ENCODE measurements at places on chromosomes 3 and 15. TPM values are rescaled to one million over a fixed set of nuclear protein-coding genes. Genes with fewer than 3 reads are reported as not detected.

The RETNLB gene
- not detected for total RNA-seq

The MKRN3 gene
- 9.3 TPM for total RNA-seq

The ABI3BP gene
- total RNA-seq, result 21.9 TPM

The AEN gene
- 15.7 TPM for total RNA-seq

The ACSBG1 gene
- not detected for total RNA-seq

The AGBL1 gene
- not detected for total RNA-seq

The CNTN6 gene
- not detected for total RNA-seq

The IL17RE gene
- total RNA-seq, result 0.05 TPM

The SLC22A14 gene
- total RNA-seq, result not detected

The ADAMTS9 gene
- total RNA-seq, result 0.15 TPM

DNA sequence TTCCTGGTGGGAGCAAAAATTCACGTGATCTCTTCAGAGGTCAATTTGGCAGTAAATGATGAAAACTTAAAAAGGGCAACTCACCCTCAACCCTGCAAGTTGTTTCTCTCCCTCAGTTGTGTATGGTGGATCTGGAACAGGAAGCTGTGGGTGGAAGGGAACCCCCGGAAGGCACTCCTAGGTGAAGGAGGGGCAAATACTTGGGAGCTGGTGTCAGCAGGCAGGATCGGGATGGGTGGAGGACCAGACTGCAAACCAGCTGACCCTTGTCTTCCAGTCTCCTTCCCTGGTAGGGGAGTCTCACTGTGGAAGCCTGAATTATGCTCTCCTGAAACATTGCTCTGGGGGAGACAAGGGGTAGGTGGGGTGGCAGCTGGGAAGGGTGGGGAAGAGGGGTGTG is 33.5 kb downstream of the PRR23E start:
- peak; percentile 64 for DNase-seq

DNA sequence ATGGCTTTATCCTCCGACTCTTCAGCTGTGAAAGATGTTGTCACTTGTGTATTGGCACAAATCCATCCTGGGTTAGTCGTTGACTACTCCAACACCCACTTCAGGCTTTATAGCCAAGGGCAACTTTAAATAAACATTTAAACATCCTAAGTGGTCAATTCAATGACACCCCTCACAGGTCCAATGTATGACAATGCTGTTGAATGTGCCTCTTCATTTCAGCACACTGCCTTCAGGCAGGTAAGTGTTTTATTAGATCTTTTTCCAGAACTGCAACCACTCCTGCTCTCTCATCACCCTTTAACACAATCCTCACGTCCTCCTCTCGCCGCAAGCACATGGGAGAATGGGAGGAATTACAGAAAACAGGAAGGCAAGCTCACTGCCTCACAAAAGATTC is 30.3 kb downstream of the IL12A start:
- no peak for DNase-seq

- no peak for DNase-seq
Measured at GRCh38 chr15:60880949-60881348, 348.2 kb downstream of the RORA start.

DNA sequence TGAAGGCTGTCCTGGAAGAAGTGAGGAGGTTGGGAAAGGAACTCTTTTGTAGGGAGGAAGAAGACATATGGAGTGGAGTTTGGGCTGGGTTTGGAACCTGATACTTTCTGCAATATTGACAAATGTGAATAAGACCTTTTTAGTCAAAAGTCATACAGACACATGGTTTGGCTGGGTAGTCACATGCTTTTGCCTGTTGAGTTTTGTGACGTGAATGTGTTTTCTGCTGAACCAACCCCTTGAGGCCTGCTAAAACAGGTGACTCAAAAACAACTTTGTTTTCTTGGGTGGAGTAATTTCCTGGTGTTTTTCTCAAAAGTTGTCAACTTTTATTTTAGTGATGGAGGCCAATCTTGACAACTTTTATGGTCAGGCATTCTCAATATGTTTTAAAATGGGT is 39.4 kb upstream of the CCR4 start:
- no peak for DNase-seq

- DNase-seq, result peak; percentile 81
Measured at GRCh38 chr15:57570994-57571393, 20.7 kb upstream of the MYZAP start.

- no peak for DNase-seq
Measured at GRCh38 chr3:124383846-124384466, 346.3 kb upstream of the UMPS start.

DNA sequence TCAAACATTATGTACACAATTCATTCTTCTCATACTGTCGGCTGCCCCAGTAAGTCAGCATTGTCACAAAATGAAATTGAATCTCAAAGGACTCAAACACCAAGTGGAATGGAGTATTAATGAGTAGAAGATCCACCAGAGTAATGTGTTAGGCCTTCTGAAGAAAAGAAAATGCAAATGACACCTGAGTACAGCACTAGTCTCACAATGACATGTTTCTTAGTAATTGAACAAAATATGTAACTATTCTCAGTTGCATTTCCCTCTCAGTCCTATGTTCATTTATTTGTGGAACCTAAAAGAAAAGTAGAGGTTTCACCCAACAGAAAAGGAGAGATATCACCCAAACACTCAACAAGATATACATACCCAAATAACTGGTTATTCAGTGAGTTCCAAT is 283.9 kb upstream of the THBS1 start:
- DNase-seq, result no peak

- DNase-seq, result no peak
Measured at GRCh38 chr3:127066635-127067034, 83.7 kb downstream of the PLXNA1 start.

DNA sequence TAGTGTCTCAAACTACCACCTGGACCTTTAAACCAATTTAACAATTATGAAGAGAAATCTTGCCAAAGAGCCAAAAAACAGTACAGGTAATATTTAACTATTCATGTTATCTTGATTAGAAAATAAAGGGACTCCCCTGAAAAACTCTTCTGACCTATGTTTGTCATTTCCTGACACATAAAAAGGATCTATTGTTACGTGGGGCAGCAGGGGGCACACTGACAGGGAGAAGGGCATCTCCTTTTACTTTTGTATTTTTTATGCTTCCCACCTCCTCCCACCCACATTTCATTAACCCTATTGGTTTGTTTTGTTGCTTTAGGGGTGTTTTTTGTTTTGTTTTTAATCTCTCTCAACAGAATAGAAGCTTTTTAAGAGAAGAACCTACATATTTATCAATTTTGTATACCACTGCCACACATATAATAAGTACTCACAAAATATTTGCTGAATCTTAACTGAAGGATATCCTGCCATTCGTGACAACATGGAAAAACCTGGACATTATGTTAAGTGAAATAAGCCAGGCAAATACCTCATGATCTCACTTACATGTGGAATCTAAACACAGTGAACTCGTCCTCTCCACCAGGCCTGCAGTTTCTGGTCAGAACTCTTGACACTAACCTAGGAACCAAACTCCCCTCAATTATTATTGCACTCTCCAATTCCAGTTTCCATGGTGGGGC is 17.7 kb downstream of the STAG1 start:
- no peak for DNase-seq

DNA sequence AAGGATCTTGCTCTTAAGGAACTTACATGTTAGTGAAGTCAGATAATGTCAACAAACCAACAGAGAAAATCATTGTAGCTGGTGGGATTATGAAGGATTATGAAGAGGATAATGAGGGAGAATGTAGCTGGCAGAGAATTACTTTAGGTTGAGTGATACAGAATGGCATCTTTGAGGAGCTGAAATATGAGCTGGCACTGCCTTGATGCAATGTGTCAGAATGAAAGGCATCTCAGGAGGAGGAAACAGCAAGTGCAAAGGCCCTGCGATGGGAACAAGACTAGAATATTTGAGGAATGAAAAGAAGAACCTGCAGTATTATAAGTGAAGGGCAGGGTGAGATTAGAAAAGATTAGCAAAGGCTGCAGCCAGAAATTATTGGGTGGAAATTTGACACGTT is 237.2 kb upstream of the ADAMTS9 start:
- no peak for DNase-seq

DNA sequence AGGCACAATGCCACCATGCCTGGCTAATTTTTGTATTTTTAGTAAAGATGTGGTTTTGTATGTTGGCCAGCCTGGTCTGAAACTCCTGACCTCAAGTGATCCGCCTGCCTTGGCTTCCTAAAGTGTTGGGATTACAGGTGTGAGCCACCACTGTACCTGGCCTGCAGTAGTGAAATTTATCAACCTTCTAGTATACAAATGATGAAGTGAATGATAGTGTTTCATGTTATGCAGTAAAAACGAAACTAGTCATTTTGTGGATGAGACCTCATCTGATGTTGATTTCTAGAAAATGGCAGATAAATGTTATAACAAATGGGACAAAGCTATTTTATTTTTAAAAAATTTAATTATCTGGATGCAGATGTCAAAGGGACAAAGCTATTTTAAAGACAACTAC is 32.9 kb downstream of the NXPE3 start:
- DNase-seq, result no peak

GRCh38 chr3:33447958-33448357 is 7.8 kb upstream of the UBP1 start:
- no peak for DNase-seq

DNA sequence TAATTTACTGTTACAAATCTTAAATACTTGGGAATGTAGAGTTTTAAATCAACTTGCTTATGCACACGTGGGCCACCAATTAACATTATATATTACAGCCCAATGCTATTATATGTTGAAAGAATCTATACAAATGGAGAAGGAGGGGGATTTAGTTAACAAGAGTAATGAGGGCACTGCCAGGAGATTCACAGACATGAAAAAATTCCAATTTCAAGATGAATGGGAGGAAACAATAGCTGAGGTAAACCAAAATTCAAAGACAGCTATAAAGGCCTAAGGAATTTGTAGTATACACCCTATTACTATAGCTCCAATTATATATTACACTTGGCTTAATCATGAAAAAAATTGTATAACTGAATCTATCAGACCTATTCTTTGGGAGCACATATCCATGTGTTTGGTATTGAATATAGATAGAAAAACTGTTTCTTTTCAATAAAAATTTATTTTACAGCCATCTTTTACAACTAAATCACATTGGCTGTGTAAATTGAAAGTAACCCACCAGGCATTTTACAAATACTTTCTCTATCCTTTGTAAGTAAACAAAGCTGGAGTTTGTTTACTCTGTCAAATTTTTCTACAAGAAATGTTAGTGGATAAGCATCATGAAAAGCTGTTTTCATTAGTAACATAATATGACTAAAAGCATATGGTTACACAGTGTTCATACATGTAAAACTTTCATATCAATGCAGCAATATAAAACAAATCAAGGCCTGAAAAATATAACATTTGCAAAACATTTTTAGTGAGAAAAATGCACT is 1045.8 kb downstream of the ROBO1 start:
- DNase-seq, result no peak

GRCh38 chr15:42581272-42581730 is 5.9 kb downstream of the STARD9 start:
- DNase-seq, result peak; percentile 71

DNA sequence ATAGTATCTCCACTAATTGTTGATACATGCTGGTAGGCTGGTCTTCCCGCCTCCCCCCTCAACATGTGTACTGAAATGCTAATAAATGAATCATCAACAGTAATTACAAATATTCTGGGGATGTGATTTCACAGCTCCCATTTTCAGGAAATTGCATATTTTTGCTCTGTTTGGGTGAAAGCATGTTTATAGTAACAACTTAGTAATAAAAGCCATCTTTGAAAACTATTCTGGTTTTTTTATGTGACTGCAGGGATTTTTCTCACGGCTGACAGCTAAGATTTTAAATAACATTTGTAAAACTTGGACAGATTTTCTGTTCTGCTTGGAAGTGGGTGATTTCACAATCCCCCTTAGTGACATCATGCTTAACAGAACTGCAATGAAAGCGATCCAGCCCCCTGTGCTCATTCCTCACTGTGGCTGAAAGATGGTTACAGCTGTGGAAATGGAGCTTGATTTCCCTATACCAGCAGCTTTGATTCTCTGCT is 25.6 kb upstream of the FAM174B start:
- DNase-seq, result peak; percentile 78

DNA sequence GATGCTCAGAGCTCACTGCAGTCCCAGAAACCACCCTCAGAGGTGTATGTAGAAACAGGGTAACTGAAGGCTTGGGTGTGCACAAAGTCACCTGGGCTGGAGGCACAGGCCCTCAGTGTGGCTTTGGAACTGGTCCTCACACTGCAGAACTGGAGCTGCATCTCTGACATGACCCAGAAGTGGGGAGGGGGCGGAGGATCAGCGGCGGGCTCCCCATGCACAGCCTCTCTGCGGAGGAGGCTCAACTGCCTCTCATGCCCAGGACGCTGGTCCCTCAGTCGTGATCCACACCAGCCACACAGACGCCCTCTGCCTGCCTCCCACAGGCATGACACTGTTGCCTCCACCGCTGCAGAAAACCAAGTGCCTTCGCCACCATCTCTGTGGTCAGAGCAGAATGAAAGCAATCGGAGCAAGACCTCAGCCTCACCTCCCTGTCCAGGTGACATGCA is 73.7 kb downstream of the TM2D3 start:
- peak; percentile 38 for DNase-seq
